Activated CD8-positive, alpha-beta T cell treated with anti-CD3 and anti-CD28 coated beads for 36 hours (primary cell): ENCODE measurements at places on chromosomes 1 and 21. TPM values are rescaled to one million over a fixed set of nuclear protein-coding genes. Genes with fewer than 3 reads are reported as not detected.

The SNX7 gene
- not detected for total RNA-seq

The NUP210L gene
- 0.07 TPM for total RNA-seq

The LRRC3 gene
- total RNA-seq, result 1.8 TPM

The PCSK9 gene
- total RNA-seq, result not detected

The MTARC2 gene
- total RNA-seq, result not detected

The FYB2 gene
- not detected for total RNA-seq

DNA sequence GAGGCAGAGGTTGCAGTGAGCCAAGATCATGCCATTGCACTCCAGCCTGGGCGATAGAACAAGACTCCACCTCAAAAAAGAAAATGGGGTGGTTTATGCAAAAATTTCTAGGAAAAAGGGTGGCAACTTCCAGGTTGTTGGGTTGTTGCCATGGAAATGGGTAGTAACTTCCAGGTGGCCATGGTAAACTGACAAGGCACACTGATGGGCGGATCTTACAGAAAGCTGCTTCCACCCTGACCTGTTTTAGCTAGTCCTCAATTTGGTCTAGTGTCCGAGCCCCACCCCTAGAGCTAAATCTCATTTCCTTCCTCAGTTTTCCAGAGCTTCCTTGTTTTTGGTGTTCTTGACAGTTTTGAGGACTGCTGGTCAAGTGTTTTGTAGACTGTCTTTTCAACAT is 13.6 kb downstream of the KLHDC7A start:
- H3K27ac ChIP-seq, result no peak overlapping the region
- H3K4me3 ChIP-seq, result no peak overlapping the region
- no peak for DNase-seq

DNA sequence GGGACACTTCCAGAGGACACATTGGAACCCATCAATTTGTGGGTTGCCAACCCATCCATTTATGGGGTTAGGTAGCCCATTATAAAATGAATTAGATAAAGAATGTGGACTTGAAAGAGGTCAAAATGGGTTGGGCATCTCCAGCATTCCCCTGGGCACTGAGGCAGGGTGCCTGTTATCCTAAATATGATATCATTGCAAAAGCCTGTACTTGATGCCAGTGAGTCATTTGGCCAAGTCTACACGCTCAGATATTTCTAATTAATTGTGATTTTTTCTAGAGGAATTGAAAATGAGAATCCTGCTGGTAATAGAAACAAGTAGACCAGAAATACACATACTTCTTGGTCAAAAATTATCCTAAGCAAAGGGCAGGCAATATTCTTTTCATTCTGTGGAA is 21.9 kb upstream of the NBL1 start:
- no peak overlapping the region for H3K27ac ChIP-seq
- DNase-seq, result no peak
- H3K4me3 ChIP-seq, result no peak overlapping the region
- peaks cover 19% of the 10 kb centered on the region for H3K36me3 ChIP-seq
- peaks cover 3% of the 10 kb centered on the region for H3K4me1 ChIP-seq
- H3K27me3 ChIP-seq, result no peaks in the 10 kb centered on the region

DNA sequence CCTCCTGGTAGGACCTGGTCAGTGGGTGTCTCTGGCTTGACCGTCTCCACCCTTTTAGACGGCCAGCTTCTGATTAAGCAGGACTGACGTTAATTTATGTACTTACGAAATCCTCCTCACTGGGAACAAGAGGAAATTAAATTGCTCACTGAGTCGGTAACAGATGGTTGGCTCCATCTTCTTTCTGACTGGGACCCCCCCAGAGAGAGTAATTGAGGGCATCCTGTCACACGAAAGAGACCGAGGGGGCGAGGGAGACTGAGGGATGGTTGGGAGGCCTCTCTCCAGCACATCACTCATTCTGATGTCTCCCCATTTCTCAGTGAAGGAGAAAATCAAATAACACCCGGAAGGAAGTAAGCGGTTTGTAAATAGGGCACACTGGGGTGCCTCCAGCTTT is 104.8 kb downstream of the OMA1 start:
- H3K4me3 ChIP-seq, result no peak overlapping the region
- H3K36me3 ChIP-seq, result no peaks in the 10 kb centered on the region
- no peak for DNase-seq
- H3K27me3 ChIP-seq, result no peaks in the 10 kb centered on the region
- H3K27ac ChIP-seq, result no peak overlapping the region

- peaks cover 72% of the 10 kb centered on the region for H3K27me3 ChIP-seq
- no peak overlapping the region for H3K27ac ChIP-seq
- DNase-seq, result peak; percentile 12
- peaks cover 10% of the 10 kb centered on the region for H3K4me1 ChIP-seq
Observed at GRCh38 chr1:94236630-94237290, 624 bp downstream of the ARHGAP29 start.

GRCh38 chr1:67601955-67602354 is 83.0 kb upstream of the GADD45A start:
- DNase-seq, result no peak
- H3K27me3 ChIP-seq, result peaks cover 7% of the 10 kb centered on the region
- H3K36me3 ChIP-seq, result no peaks in the 10 kb centered on the region
- H3K4me1 ChIP-seq, result no peaks in the 10 kb centered on the region
- H3K4me3 ChIP-seq, result no peak overlapping the region

GRCh38 chr21:41369920-41370839 is 8.4 kb downstream of the MX2 start:
- H3K27me3 ChIP-seq, result no peaks in the 10 kb centered on the region
- peaks cover 63% of the 10 kb centered on the region for H3K4me1 ChIP-seq
- H3K27ac ChIP-seq, result peak overlapping the region; percentile 92
- H3K36me3 ChIP-seq, result peaks cover 4% of the 10 kb centered on the region
- peak; percentile 64 for DNase-seq

DNA sequence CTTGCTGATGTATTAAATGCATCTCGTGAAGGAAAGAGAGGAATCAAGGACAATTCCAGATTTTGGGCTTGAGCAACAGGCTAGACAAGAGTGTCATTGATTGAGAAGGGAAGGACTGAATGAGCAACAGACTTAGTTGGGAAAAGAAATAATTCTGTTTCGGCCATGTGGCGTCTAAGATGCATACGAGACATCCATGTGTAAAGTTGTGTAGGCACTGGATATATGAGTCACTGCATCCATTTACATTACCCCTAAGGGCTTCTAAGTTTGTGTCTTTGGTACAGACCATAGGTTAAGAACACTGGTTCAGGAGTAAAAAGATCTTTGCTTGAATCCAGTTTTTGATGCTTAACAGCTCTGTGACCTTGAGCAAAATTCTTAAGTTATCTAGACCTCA is 307.0 kb upstream of the SGIP1 start:
- no peak for DNase-seq
- no peaks in the 10 kb centered on the region for H3K36me3 ChIP-seq
- H3K27ac ChIP-seq, result no peak overlapping the region

DNA sequence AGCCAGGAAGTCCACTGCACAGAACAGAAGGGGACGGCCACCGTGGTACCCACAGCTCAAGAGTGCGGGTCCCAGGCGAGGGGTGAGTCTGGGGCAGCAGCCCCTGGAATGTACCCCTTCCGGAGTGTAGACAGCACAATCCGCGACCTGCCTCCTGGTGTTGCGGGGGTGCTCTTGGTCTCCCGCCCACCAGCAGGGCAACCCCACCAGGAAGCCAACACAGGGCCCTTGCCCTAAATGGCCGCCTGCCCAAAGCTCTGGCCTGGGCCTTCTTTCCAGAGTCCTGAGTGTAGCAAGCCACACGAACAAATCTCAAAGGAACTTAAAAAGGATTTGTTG is 1.1 kb upstream of the SLC19A1 start:
- H3K36me3 ChIP-seq, result peaks cover 11% of the 10 kb centered on the region
- peak overlapping the region; percentile 65 for H3K4me3 ChIP-seq
- H3K4me1 ChIP-seq, result peaks cover 20% of the 10 kb centered on the region
- DNase-seq, result peak; percentile 20

- H3K4me3 ChIP-seq, result no peak overlapping the region
- H3K4me1 ChIP-seq, result peaks cover 4% of the 10 kb centered on the region
- H3K36me3 ChIP-seq, result no peaks in the 10 kb centered on the region
- peaks cover 2% of the 10 kb centered on the region for H3K27me3 ChIP-seq
Observed at GRCh38 chr1:221672239-221672645, 69.6 kb downstream of the DUSP10 start.

DNA sequence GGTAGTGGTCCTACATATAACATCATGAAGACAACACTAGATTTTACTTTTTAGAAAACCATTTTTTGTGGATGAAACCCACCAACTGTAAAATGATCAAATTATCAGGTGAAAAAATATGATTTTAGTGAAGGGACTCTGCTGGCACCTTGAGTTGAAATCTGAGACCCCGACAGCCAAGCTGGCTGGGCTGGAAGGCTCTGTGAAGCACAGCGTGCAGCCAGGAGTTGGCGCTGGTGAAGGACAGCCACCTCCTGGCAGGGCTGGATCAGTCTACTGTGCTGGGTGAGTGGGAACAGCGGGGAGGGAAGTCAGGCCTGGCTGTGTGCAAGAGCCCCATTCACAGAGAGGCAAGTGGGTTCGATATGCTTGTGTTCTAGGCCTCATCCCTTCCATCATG is 47.9 kb downstream of the DDAH1 start:
- no peaks in the 10 kb centered on the region for H3K4me1 ChIP-seq
- H3K27me3 ChIP-seq, result peaks cover 2% of the 10 kb centered on the region

GRCh38 chr1:102032534-102032933 is 35.8 kb upstream of the OLFM3 start:
- no peak for DNase-seq
- no peak overlapping the region for H3K27ac ChIP-seq
- no peaks in the 10 kb centered on the region for H3K27me3 ChIP-seq
- H3K4me1 ChIP-seq, result no peaks in the 10 kb centered on the region
- no peak overlapping the region for H3K4me3 ChIP-seq

DNA sequence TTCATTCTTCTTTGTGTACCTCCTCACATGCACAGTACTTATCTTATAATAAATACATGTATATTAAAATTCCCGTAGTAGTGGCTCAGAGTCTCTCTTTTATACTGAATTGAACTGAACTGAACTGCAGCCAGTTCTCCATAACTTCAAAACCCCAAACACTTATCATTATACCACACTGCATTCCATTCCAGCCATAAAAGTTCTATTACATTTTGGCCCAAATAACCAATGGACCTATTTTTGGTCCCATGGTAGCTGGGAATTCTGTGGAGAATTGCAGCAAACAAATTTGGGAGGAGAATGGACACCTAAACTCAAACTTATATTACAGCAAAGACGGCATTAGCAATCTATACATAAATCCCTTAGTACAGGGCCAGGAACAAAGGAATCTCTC is 86.6 kb upstream of the C1orf87 start:
- H3K27me3 ChIP-seq, result peaks cover 4% of the 10 kb centered on the region
- H3K4me3 ChIP-seq, result no peak overlapping the region
- no peaks in the 10 kb centered on the region for H3K36me3 ChIP-seq
- no peak for DNase-seq

- H3K4me1 ChIP-seq, result peaks cover 22% of the 10 kb centered on the region
- no peak for DNase-seq
- H3K4me3 ChIP-seq, result no peak overlapping the region
- no peak overlapping the region for H3K27ac ChIP-seq
- H3K36me3 ChIP-seq, result no peaks in the 10 kb centered on the region
Observed at GRCh38 chr1:110243146-110243545, 33.0 kb downstream of the KCNC4 start.

DNA sequence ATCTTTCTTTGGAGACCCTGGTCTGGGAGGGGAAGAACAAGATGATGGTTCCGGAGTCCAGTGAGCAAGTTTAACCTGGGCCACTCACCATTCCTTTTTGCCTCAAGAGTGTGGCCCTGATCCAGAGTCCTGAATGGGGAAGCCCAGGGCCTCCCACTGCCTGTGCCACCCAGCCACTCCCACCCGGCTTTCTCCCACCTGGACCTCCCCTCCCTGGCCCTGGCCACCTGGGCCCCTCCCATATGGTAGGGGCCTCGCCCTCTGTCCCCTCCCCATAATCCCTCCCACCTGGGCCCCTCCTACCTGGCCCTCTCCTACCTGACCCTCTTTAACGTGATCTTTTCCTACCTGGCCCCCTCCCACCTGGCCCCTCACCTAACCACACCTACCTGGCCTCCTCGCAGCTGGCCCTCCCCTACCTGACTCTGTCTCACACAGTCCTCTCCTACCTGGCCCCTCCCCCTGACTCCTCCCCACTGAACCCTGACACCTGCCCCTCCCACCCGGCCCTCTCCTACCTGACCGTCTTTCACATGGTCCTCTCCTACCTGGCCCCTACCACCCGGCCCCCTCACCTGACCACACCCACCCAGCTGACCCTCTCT is 220.7 kb upstream of the VAMP3 start:
- H3K4me1 ChIP-seq, result peaks cover 17% of the 10 kb centered on the region
- no peak for DNase-seq
- no peaks in the 10 kb centered on the region for H3K36me3 ChIP-seq

DNA sequence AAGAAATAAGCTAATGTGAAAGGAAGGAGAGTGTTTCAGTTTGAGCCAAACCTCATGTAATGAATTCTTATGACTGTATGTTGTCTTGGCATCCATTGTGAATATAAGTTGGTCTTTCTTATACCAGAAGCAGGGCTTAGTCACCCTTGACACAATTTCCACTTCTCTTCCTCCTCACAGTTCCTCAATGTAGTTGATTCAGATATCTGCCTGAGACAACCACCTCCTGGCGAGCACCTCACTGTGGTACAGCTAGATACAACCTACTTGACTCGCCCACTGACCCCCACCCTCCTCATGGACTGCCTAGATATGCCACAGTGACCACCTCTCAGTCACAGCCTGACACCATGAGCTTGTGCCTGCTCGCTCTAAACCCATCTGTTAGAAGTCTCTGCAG is 45.6 kb downstream of the KYAT3 start:
- H3K4me3 ChIP-seq, result no peak overlapping the region
- H3K27me3 ChIP-seq, result no peaks in the 10 kb centered on the region
- H3K36me3 ChIP-seq, result peaks cover 44% of the 10 kb centered on the region
- H3K27ac ChIP-seq, result peak overlapping the region; percentile 13
- H3K4me1 ChIP-seq, result peaks cover 2% of the 10 kb centered on the region

GRCh38 chr1:171868217-171868803 is 27.0 kb downstream of the DNM3 start:
- H3K27ac ChIP-seq, result no peak overlapping the region
- H3K4me3 ChIP-seq, result no peak overlapping the region
- H3K4me1 ChIP-seq, result no peaks in the 10 kb centered on the region

DNA sequence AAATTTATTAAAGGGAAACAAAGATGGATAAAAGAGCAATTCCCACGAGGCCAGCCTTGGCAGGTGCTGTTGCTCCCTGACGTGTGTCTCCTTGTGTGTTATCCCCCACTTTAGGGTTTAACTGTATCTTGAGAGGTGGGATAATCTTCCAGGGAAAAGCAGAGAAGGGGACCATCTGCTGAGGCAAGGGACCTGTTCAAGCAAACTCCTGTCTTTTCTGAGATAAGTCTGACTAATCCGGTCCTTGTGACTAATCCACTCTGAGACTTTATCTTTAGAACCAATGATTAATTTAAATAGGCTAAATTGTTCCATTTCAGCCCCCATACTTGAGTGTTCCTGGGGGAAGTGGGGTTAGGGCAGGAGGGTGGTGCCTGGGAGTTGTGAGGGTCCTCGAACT is 163.6 kb downstream of the CAMTA1 start:
- no peak overlapping the region for H3K27ac ChIP-seq
- H3K27me3 ChIP-seq, result no peaks in the 10 kb centered on the region
- no peak for DNase-seq
- no peaks in the 10 kb centered on the region for H3K4me1 ChIP-seq

- H3K4me3 ChIP-seq, result no peak overlapping the region
- H3K36me3 ChIP-seq, result no peaks in the 10 kb centered on the region
- no peak overlapping the region for H3K27ac ChIP-seq
- no peaks in the 10 kb centered on the region for H3K4me1 ChIP-seq
Observed at GRCh38 chr21:16181018-16181417, 451.2 kb downstream of the USP25 start.

- H3K4me1 ChIP-seq, result peaks cover 3% of the 10 kb centered on the region
- peaks cover 5% of the 10 kb centered on the region for H3K27me3 ChIP-seq
- no peak for DNase-seq
- no peak overlapping the region for H3K27ac ChIP-seq
Observed at GRCh38 chr1:209427811-209428210, 155.7 kb upstream of the CAMK1G start.

- H3K4me1 ChIP-seq, result no peaks in the 10 kb centered on the region
- peak; percentile 60 for DNase-seq
- H3K27ac ChIP-seq, result no peak overlapping the region
- no peaks in the 10 kb centered on the region for H3K36me3 ChIP-seq
Observed at GRCh38 chr1:41322835-41323234, 38.4 kb upstream of the FOXO6 start.
